ENCODE measurements at places on chromosomes 4 and X.

DNA sequence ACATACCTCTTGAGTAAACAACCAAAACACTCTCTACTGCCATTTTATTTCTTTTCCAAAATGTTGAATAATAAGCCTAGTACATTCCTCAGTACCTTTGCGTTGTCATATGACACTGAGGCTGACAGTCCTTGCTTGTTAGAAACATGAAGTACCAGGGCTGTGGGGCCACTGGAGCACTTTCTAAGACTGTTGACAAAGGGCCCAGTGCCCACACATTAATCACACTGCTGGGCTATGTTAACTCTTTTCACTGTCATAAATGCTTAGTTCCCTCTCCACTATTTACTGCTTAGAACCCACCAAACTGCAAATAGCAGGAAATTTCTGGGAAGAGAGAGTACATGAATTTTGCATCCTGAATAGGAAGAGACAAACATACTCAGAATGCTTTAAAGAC, 57.1 kb downstream of the FAM47B start:
- no peak for DNase-seq

DNA sequence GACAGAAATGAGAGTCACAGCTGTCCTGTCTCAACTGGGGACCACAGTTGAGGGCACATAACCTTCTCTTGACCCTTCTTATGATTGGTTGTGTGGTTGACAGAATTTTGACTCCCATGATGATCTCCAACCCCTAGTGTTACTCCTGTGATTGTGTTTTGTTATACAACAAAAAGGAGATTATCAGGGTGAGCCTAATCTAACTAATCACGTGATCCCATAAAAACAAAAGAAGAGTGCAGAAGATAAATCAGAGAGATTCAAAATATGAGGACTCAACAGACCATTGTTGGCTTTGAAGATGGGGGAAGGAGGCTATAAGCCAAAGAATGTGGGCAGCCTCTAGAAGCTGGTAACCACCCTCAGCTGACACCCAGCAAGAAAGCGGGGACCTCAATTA, 72.7 kb downstream of the GUCY2F start:
- no peak for DNase-seq

DNA sequence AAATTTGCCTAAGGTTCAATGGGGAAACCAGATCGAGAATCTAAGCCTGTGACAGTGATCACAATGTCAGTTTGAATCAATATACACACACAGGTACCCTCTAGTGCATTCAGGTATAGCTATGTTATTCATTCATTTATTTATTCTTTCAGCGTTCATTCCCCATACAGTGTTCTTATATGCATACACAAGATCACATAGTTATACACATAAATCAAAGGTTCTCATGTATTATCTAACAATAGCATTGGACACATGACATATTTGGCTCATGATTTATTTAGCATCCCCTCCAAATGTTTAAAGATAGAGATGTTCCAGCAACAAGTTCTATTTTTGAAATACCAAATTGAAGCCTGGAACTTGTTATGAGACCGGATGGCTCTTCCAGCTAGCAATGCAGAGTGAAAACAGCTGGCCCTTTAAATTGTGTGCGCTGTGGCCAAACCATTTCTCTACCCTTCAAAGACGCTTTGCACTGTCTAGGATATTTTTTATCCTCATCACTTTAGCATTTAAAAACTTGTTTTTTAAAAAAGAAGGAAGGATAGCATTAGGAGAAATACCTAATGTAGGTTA, 131.0 kb downstream of the ATXN3L start:
- no peak for DNase-seq

GRCh38 chrX:46383006-46383405, 162.2 kb downstream of the ZNF674 start:
- no peak for DNase-seq

DNA sequence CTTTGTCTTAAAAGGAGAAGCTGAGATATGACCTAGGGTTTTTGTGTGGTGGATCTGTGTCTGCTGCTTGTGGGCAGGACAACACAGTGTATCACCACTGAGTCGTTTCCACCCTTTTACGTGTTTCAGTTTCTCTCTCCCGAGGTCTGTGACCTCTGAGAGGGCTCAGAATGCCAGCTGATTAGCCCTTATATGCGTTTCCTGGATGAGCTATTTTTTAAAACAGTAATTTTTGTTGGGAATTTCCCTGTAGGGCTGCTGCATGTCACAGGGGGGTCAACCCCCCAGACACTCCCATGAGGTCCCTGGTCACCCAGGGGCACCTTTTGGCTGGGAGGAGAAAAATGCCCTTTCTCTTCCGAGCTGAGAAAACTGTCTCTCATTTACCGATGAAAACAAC, 170.4 kb upstream of the CASK start:
- no peak for DNase-seq

GRCh38 chrX:82127228-82128123, 925.6 kb downstream of the SH3BGRL start:
- no peak for DNase-seq
